ENCODE measurements at places on chromosomes 12 and 14. TPM values are rescaled to one million over a fixed set of nuclear protein-coding genes. Genes with fewer than 3 reads are reported as not detected.

The ALDH1L2 gene
- total RNA-seq, result 1.5 TPM

The TAC3 gene
- 5.3 TPM for total RNA-seq

The NFATC4 gene
- total RNA-seq, result 57.6 TPM

The KRT79 gene
- not detected for total RNA-seq

The GRIP1 gene
- total RNA-seq, result 40.4 TPM

The LRP1-AS gene
- not detected for total RNA-seq

The OGFOD2 gene
- total RNA-seq, result 16.1 TPM

The FAM222A gene
- 11.6 TPM for total RNA-seq

The UTP20 gene
- total RNA-seq, result 20.3 TPM

The PZP gene
- 0.24 TPM for total RNA-seq

The KRT73 gene
- not detected for total RNA-seq

The CMAS gene
- total RNA-seq, result 55.8 TPM

The IRAK3 gene
- total RNA-seq, result 0.02 TPM

The SLCO1B1 gene
- 0.17 TPM for total RNA-seq

The INF2 gene
- total RNA-seq, result 69.2 TPM

The TAS2R7 gene
- not detected for total RNA-seq

The WNT1 gene
- total RNA-seq, result not detected

The IKZF4 gene
- total RNA-seq, result 20.6 TPM

All from progenitor cell of endocrine pancreas (in vitro differentiated cells).